ENCODE measurements at places on chromosomes 12 and 14. TPM values are rescaled to one million over a fixed set of nuclear protein-coding genes. Genes with fewer than 3 reads are reported as not detected.
A peak's percentile ranks its signal among the peaks of the same experiment; 100 is the strongest.

DNA sequence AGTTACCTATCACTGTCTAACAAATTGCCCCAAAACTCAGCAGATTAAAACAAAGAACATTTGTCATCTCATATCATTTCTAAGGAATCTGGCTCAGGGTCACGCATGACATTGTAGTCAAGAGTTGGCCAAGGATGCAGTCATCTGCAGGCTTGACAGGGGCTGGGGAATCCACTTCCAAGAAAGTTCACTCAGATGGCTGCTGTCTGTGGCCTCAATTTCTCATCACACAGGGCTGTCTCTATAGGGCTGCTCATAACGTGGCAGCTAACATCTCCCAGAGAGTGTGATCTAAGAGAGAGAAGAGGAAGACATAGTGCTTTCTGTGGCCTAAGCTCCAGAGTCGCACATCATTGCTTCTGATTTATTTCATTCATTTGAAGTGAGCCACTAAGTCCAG lies 17.0 kb upstream of the IL22 start:
- H3K27me3 ChIP-seq: peaks cover 7% of the 10 kb centered on the region
- no peaks in the 10 kb centered on the region for H3K36me3 ChIP-seq
- no peak overlapping the region for H3K27ac ChIP-seq

GRCh38 chr12:125346362-125346761 lies 281.1 kb downstream of the AACS start:
- H3K36me3 ChIP-seq: no peaks in the 10 kb centered on the region
- H3K27ac ChIP-seq: no peak overlapping the region
- no peaks in the 10 kb centered on the region for H3K4me1 ChIP-seq
- no peaks in the 10 kb centered on the region for H3K27me3 ChIP-seq
- no peak overlapping the region for H3K4me3 ChIP-seq
- DNase-seq: no peak

GRCh38 chr12:26077915-26078702 lies 46.7 kb downstream of the BHLHE41 start:
- no peak overlapping the region for H3K27ac ChIP-seq
- DNase-seq: no peak
- H3K36me3 ChIP-seq: no peaks in the 10 kb centered on the region
- no peaks in the 10 kb centered on the region for H3K4me1 ChIP-seq

DNA sequence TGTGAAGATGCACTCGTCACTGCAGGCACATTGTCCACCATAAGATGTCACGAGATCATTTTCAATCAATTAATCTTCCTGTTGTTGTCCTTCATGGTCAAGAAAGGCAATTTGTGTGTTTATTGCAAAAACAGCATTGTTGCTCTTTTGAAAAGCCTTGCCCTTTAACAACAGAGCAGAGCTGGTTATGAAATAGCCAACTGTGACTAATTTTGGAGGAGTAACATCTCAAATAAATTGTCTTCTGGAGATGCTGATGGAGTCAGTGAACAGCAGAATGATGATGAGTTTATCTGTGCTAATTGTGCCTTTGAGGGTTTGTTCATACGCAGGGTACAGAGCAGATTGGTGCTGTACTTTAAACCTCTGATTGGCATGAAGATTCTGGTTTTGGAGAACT lies 88.3 kb upstream of the E2F7 start:
- H3K27me3 ChIP-seq: no peaks in the 10 kb centered on the region
- no peak overlapping the region for H3K4me3 ChIP-seq
- H3K27ac ChIP-seq: no peak overlapping the region
- H3K4me1 ChIP-seq: no peaks in the 10 kb centered on the region
- no peak for DNase-seq
- H3K36me3 ChIP-seq: no peaks in the 10 kb centered on the region

DNA sequence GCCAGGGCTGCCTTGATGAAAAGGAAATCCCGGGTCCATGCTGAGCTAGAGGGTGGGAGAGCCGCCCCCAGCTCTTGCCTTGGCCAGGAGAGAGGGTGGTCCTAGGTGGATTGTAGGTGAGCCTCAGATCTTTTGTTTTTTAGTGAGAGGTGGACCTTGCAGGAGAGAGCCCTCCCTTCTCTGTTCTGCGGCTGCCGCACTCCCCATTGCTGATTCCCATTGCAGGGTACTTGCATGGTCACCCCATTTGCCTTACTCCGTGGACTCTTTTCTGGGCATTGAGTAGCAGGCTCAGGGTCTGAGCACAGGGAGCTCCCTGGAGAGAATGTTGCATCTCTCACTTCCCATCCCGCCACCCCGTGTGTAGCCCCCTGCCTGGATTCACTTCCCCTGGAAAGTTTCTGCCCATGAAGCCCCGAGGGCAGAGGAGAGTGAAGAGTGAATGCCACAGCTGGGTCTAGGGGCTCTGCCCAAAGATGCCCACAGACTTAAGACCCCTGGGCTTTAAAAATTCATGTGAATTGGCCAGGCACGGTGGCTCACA lies 10.2 kb downstream of the VASH1 start:
- H3K36me3 ChIP-seq: no peaks in the 10 kb centered on the region
- H3K27ac ChIP-seq: no peak overlapping the region
- H3K4me3 ChIP-seq: no peak overlapping the region
- no peak for DNase-seq
- H3K4me1 ChIP-seq: peaks cover 38% of the 10 kb centered on the region

GRCh38 chr14:32077081-32078022 lies at the start of gene ARHGAP5:
Gene ARHGAP5, plus strand, starts transcription at chr14:32077304. Its CDS starts 13,366 bp downstream, at chr14:32090670.
- peak within 1 kb of the TSS; percentile 77 for H3K4me3 ChIP-seq
- peaks cover 17% of the 10 kb centered on the region for H3K4me1 ChIP-seq
- H3K27me3 ChIP-seq: peaks cover 2% of the 10 kb centered on the region
- H3K36me3 ChIP-seq: no peaks in the 10 kb centered on the region
- DNase-seq: peak; percentile 63
- H3K27ac ChIP-seq: peak within 1 kb of the TSS; percentile 60

GRCh38 chr14:101788016-101788635 lies 26.6 kb downstream of the PPP2R5C start:
- H3K36me3 ChIP-seq: no peaks in the 10 kb centered on the region
- peaks cover 16% of the 10 kb centered on the region for H3K27me3 ChIP-seq
- H3K4me3 ChIP-seq: no peak overlapping the region
- no peak for DNase-seq
- peaks cover 4% of the 10 kb centered on the region for H3K4me1 ChIP-seq

DNA sequence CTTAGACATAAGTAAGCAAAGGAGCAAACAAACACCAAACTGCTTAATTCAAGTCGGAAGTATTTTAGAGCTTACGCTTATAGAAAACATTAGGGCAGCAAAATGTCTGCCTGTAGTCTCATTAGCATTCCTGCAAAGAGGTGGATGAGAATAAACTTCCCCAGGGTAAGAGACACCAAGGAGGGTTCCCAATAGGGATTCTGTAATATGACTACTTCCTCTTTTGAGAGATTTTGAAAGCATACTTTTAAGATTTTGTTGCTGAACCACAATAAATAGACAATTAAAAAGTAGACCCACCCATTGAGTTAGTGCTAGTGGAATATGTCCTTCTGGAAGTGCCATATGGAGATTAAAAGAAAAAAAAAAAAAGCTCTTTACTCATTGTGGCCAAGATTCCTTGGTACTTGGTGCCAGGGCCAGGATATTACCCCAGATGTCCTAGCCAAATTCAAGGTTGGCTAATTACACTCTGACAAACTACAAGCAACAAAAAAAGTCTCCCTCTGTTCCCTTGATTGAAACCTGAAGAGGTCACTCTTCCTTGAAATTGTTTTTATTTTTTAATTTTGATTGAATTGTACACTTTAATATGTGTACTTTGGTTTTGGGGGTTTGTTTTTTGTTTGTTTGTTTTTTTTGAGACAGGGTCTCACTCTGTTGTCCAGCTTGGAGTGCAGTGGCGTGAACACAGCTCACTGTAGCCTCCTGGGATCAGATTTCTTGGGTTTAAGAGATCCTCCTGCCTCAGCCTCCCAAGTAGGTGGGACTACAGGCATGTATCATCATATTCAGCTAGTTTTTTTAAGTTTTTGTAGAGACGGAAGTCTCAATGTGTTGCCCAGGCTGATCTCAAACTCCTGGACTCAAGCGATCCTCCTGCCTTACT lies 8.7 kb downstream of the CLIP1 start:
- H3K27me3 ChIP-seq: no peaks in the 10 kb centered on the region
- no peak overlapping the region for H3K27ac ChIP-seq
- H3K36me3 ChIP-seq: no peaks in the 10 kb centered on the region
- no peak overlapping the region for H3K4me3 ChIP-seq
- DNase-seq: peak; percentile 23
- H3K4me1 ChIP-seq: peaks cover 29% of the 10 kb centered on the region

DNA sequence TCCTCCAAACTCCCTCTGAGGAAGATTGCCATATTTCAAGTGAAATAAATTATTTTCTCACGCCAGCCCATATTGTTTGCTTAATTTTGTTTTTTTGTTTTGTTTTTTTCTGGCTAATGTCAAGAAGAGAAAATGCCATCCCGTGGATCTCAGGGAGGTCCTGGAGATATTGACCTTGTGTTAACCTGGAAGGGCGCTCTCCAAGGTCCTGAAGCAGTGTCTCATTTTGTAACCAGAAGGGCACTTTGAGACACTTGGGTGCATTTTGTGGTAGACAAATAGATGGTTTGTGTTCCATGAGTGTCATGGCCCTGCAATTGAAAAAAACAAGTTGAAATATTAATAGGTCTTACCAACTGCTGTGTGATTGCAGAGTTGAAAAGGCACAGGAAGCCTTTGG lies 268.9 kb downstream of the SUDS3 start:
- no peaks in the 10 kb centered on the region for H3K27me3 ChIP-seq
- H3K36me3 ChIP-seq: no peaks in the 10 kb centered on the region
- H3K27ac ChIP-seq: no peak overlapping the region
- no peak overlapping the region for H3K4me3 ChIP-seq
- H3K4me1 ChIP-seq: no peaks in the 10 kb centered on the region
- DNase-seq: no peak

- no peaks in the 10 kb centered on the region for H3K27me3 ChIP-seq
- no peak overlapping the region for H3K4me3 ChIP-seq
- no peaks in the 10 kb centered on the region for H3K4me1 ChIP-seq
- DNase-seq: no peak
- H3K27ac ChIP-seq: no peak overlapping the region
These were observed 13.1 kb downstream of the TCTN2 start for GRCh38 chr12:123683964-123684363.

- no peaks in the 10 kb centered on the region for H3K36me3 ChIP-seq
- no peaks in the 10 kb centered on the region for H3K4me1 ChIP-seq
- H3K4me3 ChIP-seq: no peak overlapping the region
- H3K27me3 ChIP-seq: no peaks in the 10 kb centered on the region
- DNase-seq: peak; percentile 66
- no peak overlapping the region for H3K27ac ChIP-seq
These were observed 11.4 kb upstream of the BCAT1 start for GRCh38 chr12:24960222-24960855.

DNA sequence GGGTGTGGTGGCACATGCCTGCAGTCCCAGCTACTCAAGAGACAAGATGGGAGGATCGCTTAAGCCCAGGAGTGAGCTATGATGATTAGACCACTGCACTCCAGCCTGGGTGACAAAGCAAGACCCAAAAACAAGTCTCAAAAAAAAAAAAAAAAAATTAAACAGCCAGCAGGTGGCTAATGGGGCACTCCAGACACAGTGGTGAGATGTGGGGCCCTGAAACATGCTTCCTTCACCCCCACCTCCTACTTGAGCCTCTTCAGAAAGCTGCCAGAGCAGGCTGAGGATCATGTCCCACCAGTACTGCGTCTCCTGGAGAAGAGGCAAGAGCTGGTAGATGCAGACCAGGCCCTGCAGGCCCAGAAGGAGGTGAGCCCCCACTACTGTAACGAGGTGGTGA lies 2.1 kb downstream of the CFAP73 start:
- H3K4me1 ChIP-seq: no peaks in the 10 kb centered on the region
- DNase-seq: no peak
- no peaks in the 10 kb centered on the region for H3K36me3 ChIP-seq
- no peak overlapping the region for H3K4me3 ChIP-seq
- H3K27ac ChIP-seq: no peak overlapping the region
- peaks cover 29% of the 10 kb centered on the region for H3K27me3 ChIP-seq

GRCh38 chr12:105227879-105228278 lies 8.1 kb downstream of the APPL2 start:
- no peak for DNase-seq
- H3K4me1 ChIP-seq: peaks cover 39% of the 10 kb centered on the region
- peak overlapping the region; percentile 46 for H3K27ac ChIP-seq
- H3K27me3 ChIP-seq: no peaks in the 10 kb centered on the region

DNA sequence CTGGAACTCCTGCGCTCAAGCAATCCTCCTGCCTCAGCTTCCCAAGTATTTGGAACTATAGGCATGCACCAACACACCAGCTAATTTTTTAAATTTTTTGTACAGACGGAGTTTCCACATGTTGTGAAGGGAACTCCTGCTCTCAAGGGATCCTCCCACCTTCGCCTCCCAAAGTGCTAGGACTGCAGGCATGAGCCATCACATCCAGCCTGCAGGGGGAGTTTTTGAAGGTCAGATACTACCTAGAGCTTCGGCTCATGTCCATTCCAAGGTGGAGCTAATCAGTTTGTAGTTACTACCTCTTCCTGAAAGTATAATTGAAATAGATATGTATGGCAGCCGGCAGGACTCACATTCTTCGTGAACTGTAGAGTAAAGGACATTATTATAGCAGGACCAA lies 3.7 kb upstream of the TAS2R19 start:
- H3K36me3 ChIP-seq: no peaks in the 10 kb centered on the region
- H3K4me3 ChIP-seq: no peak overlapping the region
- H3K4me1 ChIP-seq: no peaks in the 10 kb centered on the region
- H3K27ac ChIP-seq: no peak overlapping the region

DNA sequence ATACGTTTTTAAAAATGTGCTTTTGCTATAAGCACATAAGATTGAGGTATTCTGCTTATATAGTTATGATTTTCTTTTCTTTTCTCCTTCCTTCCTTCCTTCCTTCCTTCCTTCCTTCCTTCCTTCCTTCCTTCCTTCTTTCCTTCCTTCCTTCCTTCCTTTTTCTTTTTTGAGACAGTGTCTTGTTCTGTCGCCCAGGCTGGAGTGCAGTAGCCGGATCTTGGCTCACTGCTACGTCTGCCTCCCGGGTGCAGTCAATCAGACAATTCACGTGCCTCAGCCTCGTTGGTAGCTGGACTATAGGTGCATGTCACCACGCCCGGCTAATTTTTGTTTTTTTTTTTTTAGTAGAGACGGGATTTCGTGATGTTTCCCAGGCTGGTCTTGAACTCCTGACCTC lies 5.8 kb downstream of the CFAP54 start:
- H3K27ac ChIP-seq: no peak overlapping the region
- no peak overlapping the region for H3K4me3 ChIP-seq
- no peaks in the 10 kb centered on the region for H3K27me3 ChIP-seq
- H3K4me1 ChIP-seq: peaks cover 20% of the 10 kb centered on the region
- no peaks in the 10 kb centered on the region for H3K36me3 ChIP-seq
- DNase-seq: no peak

Gene DPPA3
- total RNA-seq: not detected

Gene TSPAN8
- 1.6 TPM for total RNA-seq

Gene SERPINA6
- total RNA-seq: not detected

Gene HOXC10
- total RNA-seq: 0.44 TPM

Gene DIO2
- total RNA-seq: not detected

Gene AJUBA
- 61.7 TPM for total RNA-seq

Gene ALG10
- 13.2 TPM for total RNA-seq

Gene RALGAPA1
- 30.9 TPM for total RNA-seq

Gene KDM5A
- 71.5 TPM for total RNA-seq

Gene GPR65
- total RNA-seq: 0.07 TPM

Measured in endothelial cell of umbilical vein (primary cell).